NCI-H226 (cell line): ENCODE measurements at places on chromosomes 5 and 9.
A peak's percentile ranks its signal among the peaks of the same experiment; 100 is the strongest.

DNA sequence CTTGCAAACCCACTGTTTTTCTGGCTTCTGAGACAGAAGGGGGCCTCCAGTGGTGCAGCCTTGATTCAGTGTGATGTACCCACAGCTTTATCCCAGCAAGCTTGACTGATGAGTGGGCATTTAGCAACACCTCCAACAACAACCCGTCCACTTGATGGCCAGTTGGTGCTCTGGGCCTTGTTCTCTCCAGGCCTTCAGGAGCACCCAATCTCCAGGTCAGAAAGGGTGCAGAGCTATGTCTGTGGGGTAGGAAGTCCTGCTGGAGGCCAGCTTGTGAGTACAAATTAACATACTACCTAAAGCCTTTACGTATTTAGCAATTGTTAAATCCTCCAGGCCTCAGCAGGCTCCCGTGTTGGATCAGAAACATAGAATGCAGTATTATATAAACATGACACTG is 10.1 kb upstream of the TRIM52 start:
- no peak for DNase-seq

- DNase-seq = no peak
Measured at GRCh38 chr5:119336845-119337580, 18.8 kb upstream of the TNFAIP8 start.

- DNase-seq = no peak
Measured at GRCh38 chr5:67123819-67124218, 72.8 kb downstream of the CD180 start.

- no peak for DNase-seq
Measured at GRCh38 chr5:110549301-110549700, 177.2 kb downstream of the TMEM232 start.

DNA sequence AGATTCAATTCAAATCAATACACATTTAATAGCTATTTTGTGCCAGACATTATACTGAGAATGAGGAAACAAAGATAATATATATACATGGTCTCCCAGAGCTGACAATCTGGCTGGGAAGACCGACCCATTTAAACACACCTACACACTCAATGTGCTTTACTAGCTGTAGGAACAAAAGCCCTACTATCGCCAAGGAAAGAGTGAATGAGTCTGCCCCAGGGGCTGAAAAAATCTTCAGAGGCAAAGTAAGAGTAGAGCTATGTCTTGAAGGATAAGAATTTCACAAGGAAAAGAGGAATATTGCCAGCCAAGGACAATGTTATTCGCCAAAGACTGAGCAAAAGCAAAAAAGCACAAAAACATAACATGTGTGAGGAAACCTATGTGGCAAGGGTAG is 6.6 kb downstream of the PFDN1 start:
- DNase-seq = no peak

DNA sequence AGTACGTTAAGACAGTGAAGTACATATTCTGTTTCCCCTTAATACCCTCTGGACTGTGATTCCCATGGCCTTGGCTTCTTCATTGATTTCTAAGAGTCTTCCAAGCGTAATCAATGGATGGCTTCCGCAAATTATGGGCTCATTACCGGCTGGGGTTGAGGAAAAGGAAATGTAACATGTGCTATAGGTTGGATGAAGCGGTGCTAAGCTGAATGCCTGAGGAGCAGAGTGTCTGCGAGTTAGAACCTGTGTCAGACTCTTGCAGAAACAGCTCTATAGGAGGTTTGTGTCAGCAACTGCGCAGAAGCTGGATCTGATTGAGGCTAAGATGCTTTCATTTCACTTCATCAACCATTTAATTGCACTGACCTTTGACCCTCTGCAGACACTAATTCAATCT is 114.3 kb upstream of the CDH18 start:
- no peak for DNase-seq

- no peak for DNase-seq
Measured at GRCh38 chr9:111272581-111272980, 57.4 kb downstream of the OR2K2 start.

DNA sequence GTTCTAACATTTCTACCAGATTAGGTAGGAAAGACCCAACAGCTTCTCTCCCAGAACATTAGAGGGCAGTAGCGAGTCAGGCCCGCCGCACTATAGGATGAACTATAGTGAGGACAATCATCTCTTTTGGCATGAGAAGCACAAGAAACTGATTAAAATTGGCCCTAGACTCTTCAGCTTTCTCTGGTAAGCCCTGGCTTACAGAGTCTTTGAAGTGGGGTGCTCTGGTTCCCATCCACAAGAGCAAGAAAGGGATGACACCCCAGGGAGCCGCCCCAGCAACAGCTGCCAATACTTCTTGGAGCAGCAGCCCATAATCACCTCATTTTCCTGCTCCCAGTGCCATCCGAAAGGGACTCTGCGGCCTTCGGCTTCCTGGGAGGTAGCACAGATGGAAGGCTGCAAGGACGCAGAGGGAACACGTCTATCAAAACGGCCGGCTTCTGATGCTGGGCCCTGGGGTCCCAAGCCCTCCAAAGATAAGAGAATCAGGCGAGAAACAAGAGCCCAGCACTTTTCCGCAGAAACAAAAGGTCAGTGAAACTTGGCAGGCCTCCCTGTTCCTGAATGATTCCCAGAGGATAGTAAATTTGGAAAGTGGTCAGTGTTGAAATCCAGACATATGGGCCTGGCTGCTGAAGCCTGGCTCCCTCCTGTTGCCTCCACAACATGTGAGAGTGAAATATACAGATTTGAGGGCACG is 69.3 kb downstream of the HSD17B3 start:
- peak; percentile 12 for DNase-seq

GRCh38 chr5:107294669-107295068 is 376.1 kb downstream of the EFNA5 start:
- no peak for DNase-seq

DNA sequence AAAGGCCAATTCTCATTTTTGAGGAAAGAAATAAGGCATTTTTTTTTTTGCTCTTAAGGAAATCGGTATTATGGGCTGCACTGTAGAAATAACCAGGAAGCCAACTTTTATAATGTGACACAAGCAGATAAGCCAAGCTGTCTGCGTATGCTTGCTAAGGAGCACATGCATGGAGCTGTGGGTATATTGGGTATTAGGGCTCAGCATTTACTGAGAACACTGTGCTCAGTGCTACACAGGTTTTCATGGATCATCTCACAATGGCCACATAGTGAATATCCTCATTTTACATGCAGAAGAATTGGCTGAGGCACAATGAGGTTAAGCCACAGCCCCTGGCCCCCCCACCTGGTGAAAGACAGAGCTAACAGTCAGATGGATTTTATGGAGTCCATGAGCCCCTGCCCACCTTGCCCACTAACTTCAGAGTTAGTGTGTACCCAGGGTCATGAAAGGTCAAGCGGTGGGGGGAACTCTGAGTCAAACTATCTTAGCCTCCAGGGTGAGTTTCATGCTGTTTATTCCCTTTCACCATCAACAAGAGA is 204.8 kb downstream of the SPATA31A6 start:
- DNase-seq = no peak

GRCh38 chr9:71924576-71924975 is 13.1 kb downstream of the C9orf85 start:
- DNase-seq = no peak

DNA sequence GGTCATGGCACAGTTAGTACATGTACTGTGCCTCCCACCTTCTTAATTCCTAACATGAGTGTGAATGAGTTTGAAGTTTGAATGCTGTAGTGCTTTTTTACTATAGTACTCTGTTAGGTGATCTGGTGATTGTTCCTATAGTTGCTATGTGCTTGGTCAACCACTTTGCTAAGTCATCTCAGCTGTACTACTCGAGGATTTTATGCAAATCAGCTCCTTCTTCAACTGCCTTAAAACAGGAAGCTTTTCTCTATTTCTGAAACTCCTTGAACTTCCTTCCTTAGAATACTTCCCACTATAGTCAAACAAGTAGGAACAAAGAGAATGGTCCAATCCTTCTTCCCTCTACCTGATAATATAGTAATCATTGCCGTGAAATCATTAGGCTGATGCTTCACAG is 219.6 kb downstream of the CTNND2 start:
- DNase-seq = no peak

DNA sequence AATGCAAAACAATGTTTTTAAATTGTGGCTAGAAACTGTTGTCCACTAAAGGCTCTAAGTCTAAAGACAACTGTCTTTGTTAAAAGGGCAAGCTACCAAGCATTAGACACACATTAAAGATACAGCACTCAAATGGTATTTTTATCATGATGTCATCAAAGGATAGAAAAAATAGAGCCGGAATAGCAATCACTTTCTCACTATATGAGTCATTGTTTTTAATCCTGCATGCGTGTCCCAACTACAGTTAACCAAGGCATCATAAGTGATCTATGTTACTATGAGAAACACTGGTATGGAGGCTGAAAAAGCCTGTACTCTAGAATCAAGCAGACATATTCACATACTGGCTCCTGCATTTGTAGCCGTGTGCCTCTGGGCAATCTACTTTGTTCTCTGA is 1.9 kb upstream of the PJA2 start:
- DNase-seq = peak; percentile 67

DNA sequence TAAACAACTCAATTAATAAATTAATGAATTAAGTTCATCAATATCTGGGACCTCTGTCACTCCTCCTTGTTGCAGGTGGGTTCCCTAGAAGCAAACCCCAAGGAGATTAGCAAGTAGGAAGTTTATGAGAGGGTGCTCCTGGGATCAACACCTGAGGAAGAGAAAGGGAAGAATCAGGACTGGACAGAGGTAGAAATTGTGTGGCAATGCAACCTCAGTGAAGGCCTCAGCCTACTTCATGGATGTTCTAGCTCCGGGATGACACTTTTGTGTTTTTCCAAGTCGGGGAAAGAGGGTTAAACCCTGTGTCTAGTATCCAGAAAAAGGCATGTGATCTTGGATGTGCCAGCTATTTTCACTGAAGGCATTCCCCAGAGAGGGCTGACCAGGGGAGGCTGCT is 23.2 kb downstream of the MAMDC2 start:
- no peak for DNase-seq

GRCh38 chr5:171407234-171407633 is 12.2 kb upstream of the FGF18 start:
- DNase-seq = no peak
